ENCODE measurements at places on chromosomes 11 and 22.

DNA sequence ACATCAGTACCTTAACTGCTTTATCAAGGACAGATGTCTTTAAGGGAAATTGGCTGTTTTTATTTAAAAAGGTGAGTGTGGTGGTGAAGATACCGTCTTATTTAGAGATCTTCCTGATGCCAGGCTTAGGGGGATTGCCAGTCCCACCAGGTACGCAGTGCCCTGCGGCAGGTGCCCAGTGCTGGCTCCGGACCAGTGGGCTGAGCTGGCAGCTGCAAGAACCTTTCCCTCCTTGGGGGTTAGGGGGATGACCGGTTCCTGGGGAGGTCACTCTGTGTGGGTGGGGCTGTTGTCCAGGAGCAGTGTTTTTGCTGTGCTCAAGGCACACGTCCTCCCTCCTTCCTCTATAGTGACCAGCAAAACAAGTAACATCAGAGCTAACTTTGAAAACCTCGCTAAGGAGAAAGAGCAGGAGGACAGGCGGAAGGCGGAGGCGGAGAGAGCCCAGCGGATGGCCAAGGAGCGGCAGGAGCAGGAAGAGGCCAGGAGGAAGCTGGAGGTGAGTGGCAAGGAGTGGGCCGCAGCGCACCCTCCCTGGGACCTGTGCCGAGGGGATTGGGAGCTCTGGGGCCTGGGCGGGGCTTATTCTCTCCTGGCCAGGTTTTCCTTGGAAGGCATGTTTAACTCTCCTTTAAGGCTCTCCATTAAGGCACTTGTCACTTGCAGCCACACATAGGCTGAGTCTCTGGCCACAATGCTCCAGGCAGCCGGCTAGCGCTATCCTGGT lies 30.5 kb downstream of the CTTN start:
- DNase-seq, result peak; percentile 65

- DNase-seq, result no peak
Observed at GRCh38 chr11:37788141-37788877, 1190.3 kb upstream of the RAG2 start.

DNA sequence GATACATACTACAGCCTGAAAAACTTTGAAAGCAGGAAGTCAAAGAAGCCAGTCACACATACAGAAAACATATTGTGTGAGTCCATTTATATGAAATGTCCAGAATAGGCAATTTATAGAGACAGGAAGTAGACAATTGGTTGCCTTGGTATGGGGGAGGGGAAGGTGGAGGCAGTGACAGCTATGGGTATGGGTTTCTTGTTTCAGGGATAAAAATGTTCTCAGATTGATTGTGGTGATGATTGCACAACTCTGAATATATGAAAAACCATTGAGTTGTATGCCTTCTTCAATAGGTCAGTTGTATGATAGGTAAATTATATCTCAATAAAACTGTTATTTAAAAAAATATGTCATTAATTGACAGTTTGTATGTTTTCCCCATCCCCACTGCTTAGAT lies 137.6 kb downstream of the SNX19 start:
- no peak for DNase-seq

GRCh38 chr11:12017243-12017678 lies 8.8 kb upstream of the DKK3 start:
- no peak for DNase-seq

- no peak for DNase-seq
Observed at GRCh38 chr11:80595011-80595410, 1154.2 kb upstream of the TENM4 start.

DNA sequence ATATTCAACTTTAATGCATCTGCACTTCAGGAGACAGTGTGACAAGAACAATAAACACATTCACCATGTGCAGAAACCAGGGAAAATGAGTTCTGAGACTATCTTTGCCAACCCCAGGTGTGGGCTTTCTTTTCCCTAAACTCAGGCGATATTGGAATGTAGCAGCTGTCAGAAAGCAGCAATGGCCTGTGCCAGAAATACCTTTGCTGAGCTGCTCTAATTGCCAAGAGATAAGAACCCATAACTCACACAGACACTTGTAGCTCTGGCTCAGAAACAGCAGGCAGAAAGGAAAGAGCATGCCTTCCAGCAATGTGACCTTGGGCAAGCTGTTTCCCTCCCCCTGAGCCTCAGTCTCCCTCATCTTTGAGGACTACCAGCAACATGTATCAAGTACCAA lies 77.6 kb downstream of the PLEKHA7 start:
- no peak for DNase-seq

GRCh38 chr11:134202661-134203060 lies 21.1 kb downstream of the NCAPD3 start:
- DNase-seq, result no peak

DNA sequence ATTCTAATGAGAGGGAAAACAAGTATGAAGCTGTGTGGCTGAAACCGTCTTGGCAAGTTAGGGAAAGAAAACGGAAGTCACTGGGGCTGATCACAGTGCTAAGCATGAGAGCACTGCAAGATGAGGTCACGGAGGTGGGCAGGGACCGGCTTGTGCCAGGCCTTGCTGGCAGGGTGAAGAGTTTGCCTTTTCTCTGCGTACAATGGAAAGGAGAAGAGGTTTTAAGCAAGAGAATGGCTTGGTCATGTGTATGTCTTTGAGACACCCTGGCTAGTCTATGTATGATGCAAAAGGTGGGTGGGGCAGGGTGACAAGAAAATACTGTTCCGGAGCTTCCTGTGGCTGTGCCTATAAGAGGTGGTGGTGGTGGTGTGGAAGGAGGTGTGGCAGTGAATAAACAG lies 567.9 kb downstream of the NTM start:
- peak; percentile 77 for DNase-seq

DNA sequence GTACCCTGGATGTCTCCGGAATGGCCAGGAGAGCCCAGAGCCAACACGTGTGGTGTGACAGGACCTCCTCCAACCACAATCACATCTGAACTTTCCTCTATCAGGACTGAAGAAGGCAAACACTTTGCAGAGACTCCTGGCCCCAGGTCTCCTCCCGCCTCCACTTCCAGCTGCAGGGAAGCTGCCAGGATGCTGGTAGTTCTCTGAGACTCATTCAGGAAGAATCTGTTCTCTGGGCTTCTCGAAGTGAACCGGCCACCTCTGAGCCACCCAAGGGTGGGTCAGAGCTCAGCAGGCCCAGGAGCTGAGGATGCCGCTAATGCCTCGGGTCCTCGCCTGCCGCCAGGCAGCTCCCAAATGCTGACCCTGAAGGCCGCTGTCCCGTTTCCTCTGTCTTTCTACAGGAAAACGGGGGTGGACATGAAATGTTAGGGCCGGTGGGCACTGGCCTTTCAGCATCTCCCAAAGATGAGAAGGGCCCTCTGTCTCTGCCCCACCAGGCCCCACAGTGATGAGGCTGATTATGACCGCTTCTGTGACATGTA lies 789.9 kb downstream of the BRD1 start:
- DNase-seq, result no peak
